ENCODE measurements at places on chromosomes 7 and 10. TPM values are rescaled to one million over a fixed set of nuclear protein-coding genes. Genes with fewer than 3 reads are reported as not detected.

CLEC5A gene
- not detected for total RNA-seq

SFTPA2 gene
- not detected for total RNA-seq

HOGA1 gene
- total RNA-seq = not detected

ENTPD1 gene
- total RNA-seq = not detected

A1CF gene
- not detected for total RNA-seq

SPAG6 gene
- total RNA-seq = 0.09 TPM

TBX20 gene
- 0.09 TPM for total RNA-seq

GNAI1 gene
- total RNA-seq = 3.6 TPM

DNA sequence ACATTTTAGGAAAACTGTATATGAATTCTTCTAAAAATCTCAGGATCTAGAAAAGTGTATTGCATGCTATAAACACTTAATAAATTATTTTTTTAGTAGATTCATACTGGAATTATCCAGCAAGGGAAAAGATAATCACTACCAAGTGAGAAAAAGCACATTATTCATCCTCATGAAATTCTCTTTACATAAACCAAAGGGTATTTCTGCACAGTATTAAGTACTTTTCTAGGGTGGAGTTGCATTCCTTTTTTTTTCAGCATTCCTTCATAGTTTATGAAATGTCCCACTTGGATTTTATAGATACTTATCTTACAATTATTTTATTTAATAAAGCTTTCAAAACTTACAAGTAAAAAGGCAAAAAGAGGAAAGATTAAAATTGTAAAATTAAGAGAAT, 403.3 kb downstream of the HGF start:
- no peak for DNase-seq

GRCh38 chr7:23264916-23265458, 18.4 kb downstream of the GPNMB start:
- DNase-seq = peak; percentile 33

GRCh38 chr10:17904564-17904963, 47.2 kb upstream of the SLC39A12 start:
- DNase-seq = no peak

- DNase-seq = no peak
These were observed 46.2 kb upstream of the SLC39A12 start for GRCh38 chr10:17905491-17905890.

- DNase-seq = no peak
These were observed 316.4 kb downstream of the DNAJB6 start for GRCh38 chr7:157652954-157653826.

DNA sequence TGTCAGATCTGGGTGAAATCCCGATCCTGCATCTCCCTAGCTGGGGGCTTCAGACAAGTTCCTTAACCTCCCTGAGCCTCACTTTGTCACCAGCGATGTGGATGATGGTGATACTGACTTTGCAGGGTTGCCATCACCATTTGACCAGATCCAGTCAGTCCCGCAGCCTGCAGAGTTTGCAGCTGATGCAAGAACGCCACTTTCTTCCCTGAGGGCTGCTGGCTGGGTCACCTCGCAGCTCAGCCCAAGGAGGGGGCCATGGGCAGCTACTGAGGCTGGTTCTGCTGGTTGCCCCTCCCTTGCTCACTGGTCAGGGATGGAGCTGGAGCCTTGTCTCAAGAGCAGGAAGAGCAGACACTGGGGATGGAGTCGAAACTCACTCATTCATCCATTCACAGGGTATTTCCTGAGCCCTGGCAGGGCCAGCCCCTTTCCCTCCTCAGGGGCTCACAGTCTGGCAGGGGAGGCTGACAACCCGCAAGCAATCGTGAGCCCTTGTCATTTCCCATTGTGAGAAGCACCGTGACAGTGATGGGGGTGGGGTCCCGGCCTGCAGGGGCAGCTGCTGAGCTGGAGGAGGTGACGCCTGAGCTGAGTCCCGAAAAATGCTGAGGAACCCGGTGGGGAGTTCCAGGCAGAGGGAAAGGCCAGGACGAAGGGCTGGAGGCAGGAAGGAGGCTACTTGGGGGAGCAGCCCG, 111.1 kb upstream of the TCF7L2 start:
- DNase-seq = no peak

- no peak for DNase-seq
These were observed 42.9 kb upstream of the PSAP start for GRCh38 chr10:71893920-71894319.

GRCh38 chr7:65448816-65449504, 75.3 kb downstream of the ZNF92 start:
- DNase-seq = no peak

GRCh38 chr7:127391591-127392181, 822 bp downstream of the ZNF800 start:
- DNase-seq = peak; percentile 72

DNA sequence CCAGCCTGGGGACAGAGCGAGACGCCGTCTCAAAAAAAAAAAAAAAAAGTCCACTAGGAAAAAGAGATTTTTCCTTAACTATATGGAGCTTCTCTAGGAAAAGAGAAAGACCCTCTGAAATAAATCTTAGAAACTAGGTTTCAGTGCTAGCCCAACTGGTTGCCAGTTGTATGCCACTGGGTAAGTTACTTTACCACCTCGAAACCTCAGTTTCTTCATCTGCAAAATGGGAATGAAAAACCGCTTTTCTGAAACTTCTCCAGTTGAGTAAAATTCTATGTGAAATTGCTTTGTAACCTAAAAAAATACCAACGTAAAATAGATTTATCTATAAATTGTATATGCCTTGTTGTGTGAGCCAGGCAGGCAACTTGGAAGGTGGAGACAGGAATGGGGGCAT, 16.5 kb upstream of the EIF5AL1 start:
- no peak for DNase-seq

DNA sequence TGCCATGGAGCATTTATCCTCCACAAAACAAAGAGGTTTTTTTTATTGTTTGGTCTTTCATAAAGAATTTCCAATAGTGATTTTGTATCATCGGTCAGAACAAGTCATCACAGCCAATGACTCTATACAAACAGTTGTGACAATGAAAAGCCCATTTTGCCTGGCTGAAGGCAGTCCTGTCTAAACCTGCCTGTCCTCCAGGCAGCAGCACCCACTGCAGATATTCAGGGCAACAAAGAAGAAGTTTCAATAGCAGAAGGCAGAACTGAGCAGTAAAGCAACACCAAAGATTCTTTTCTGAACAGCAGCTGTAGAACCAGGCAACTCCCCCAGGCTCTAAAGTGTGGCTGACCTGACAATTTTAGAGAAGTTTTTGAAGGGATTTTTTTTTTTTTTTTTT, 169.4 kb downstream of the FGFR2 start:
- no peak for DNase-seq

GRCh38 chr7:29955075-29955792, 34.4 kb downstream of the SCRN1 start:
- no peak for DNase-seq

GRCh38 chr10:33273295-33274002, 61.0 kb downstream of the NRP1 start:
- DNase-seq = no peak

GRCh38 chr10:3484306-3485056, 300.5 kb downstream of the KLF6 start:
- no peak for DNase-seq
